ENCODE measurements at places on chromosomes 2 and 18. TPM values are rescaled to one million over a fixed set of nuclear protein-coding genes. Genes with fewer than 3 reads are reported as not detected.
A peak's percentile ranks its signal among the peaks of the same experiment; 100 is the strongest.

NPAS2 gene
- polyA plus RNA-seq: not detected

- H3K27ac ChIP-seq: no peak overlapping the region
- DNase-seq: no peak
- H3K27me3 ChIP-seq: no peaks in the 10 kb centered on the region
- peaks cover 2% of the 10 kb centered on the region for H3K4me1 ChIP-seq
- no peak overlapping the region for H3K4me3 ChIP-seq
These were observed 22.2 kb upstream of the CAB39 start for GRCh38 chr2:230690439-230690838.

- H3K27ac ChIP-seq: peak overlapping the region; percentile 98
- H3K4me1 ChIP-seq: peaks cover 26% of the 10 kb centered on the region
- peaks cover 4% of the 10 kb centered on the region for H3K36me3 ChIP-seq
- H3K4me3 ChIP-seq: no peak overlapping the region
- no peaks in the 10 kb centered on the region for H3K27me3 ChIP-seq
These were observed 40.4 kb downstream of the PTPN2 start for GRCh38 chr18:12843420-12844350.

DNA sequence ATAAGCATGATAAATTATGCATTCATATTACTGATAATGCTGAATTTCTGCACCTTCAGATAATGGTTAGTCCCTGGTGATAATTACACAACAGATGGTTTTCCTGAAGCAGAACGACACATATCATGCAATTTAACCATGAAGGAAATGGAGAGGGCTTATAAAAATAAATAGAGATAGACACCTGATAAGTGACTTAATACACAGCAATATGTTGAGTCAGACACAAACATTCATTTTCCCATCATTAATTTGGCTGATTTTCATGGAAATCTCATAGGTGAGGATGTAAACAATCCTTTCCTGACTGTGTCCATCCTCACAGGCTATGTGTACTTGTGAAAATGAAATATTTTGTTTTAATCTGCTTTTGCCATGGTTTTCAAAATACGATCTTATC, 36.9 kb upstream of the DSEL start:
- H3K27ac ChIP-seq: no peak overlapping the region
- H3K27me3 ChIP-seq: no peaks in the 10 kb centered on the region
- H3K4me1 ChIP-seq: no peaks in the 10 kb centered on the region
- H3K4me3 ChIP-seq: no peak overlapping the region
- no peak for DNase-seq

DNA sequence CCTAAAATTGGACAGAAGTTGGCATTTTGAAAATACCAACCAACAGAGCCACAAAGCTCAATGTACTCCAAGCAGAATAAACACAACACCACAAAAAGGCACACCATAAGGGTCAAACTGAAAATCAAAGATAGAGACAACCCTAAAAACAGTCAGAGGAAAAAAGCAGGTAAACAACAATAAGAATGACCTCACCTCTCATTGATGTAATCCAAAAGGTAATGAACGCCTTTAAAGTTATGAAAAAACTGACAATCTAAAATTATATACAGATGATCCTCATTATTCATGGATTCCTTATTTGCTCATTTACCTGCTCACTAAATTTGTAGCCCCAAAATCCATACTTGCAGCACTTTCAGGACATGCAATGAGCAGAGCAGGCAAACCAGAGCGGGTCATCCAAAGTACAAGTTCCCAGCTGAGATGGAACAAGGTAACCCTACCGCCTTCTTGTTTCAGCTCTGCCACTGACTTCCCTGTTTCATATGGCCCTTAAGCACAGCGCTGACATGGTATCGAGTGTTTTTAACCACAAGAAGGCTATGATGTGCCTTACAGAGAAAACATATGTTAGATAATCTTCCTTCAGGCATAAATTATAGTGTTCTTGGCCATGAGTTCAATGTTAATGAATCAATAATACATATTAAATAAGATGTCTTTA, 17.0 kb downstream of the RTN4 start:
- peaks cover 56% of the 10 kb centered on the region for H3K4me1 ChIP-seq
- DNase-seq: peak; percentile 54
- no peak overlapping the region for H3K4me3 ChIP-seq
- peak overlapping the region; percentile 45 for H3K27ac ChIP-seq
- H3K27me3 ChIP-seq: no peaks in the 10 kb centered on the region

DNA sequence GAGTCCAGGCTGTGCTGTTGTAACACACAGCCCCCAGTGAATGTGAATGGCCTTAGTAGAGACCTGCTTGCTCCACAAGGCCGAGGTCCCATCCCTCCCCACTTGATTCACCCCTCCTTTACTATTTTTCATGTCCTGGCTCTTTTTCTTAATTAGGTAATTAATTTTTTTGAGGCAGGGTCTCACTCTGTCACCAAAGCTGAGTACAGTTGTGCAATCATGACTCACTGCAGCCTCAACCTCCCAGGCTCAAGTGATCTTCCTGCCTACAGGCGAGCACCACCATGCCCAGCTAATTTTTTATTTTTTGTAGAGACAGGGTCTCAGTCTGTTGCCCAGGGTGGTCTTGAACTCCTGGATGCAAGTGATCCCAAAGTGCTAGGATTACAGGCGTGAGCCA, 19.3 kb downstream of the FBLN7 start:
- H3K4me1 ChIP-seq: peaks cover 8% of the 10 kb centered on the region
- no peaks in the 10 kb centered on the region for H3K27me3 ChIP-seq
- H3K36me3 ChIP-seq: no peaks in the 10 kb centered on the region
- no peak overlapping the region for H3K4me3 ChIP-seq
- no peak overlapping the region for H3K27ac ChIP-seq

ZAP70 gene
- 0.30 TPM for polyA plus RNA-seq

SIGLEC15 gene
- polyA plus RNA-seq: 9.9 TPM

GRCh38 chr2:68200157-68200787, 42.6 kb downstream of the PNO1 start:
- H3K36me3 ChIP-seq: peaks cover 2% of the 10 kb centered on the region
- peaks cover 6% of the 10 kb centered on the region for H3K4me1 ChIP-seq
- peak overlapping the region; percentile 72 for H3K27ac ChIP-seq
- H3K4me3 ChIP-seq: no peak overlapping the region
- DNase-seq: peak; percentile 41

DNA sequence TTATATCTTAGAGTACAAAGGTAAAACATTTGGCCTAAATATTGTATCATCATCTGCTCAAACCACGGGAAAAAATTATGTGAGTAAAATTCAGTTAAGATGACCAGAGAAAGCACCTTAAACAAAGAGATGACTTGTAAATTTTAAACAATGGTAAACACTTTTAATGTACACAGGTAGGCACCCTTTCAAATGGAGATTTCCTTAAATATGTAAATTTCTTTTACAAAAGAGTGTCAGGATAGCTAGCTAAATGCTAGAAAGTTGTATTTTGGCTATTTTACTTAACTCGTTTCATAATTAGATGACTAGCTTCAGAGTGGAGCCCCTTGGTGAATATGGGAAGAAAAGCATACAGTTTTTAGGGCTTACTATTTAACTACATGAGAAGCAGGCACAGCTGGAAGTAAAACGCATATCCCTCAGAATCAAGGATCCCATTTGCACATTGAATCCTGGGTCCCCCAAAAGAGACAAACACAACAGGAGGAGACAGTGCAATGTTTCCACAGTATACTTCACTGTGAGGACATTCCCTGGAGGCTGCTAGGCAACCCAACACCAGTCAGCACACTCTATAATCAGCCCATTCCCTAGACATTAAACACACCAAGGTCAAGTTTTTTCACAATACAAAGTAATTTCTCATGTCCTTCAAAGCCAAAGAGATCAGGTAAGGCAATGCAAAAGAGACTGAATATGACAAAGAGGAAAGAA, 1154.4 kb downstream of the DPP10 start:
- H3K27ac ChIP-seq: no peak overlapping the region
- no peak for DNase-seq
- H3K4me1 ChIP-seq: no peaks in the 10 kb centered on the region
- H3K4me3 ChIP-seq: no peak overlapping the region
- H3K27me3 ChIP-seq: no peaks in the 10 kb centered on the region

ANKRD30BL gene
- not detected for polyA plus RNA-seq

SFXN5 gene
- polyA plus RNA-seq: 5.9 TPM

- H3K27ac ChIP-seq: peak overlapping the region; percentile 79
- no peaks in the 10 kb centered on the region for H3K36me3 ChIP-seq
- H3K27me3 ChIP-seq: no peaks in the 10 kb centered on the region
- peaks cover 16% of the 10 kb centered on the region for H3K4me1 ChIP-seq
These were observed 445 bp downstream of the MEX3C start for GRCh38 chr18:51196811-51197660.

DNA sequence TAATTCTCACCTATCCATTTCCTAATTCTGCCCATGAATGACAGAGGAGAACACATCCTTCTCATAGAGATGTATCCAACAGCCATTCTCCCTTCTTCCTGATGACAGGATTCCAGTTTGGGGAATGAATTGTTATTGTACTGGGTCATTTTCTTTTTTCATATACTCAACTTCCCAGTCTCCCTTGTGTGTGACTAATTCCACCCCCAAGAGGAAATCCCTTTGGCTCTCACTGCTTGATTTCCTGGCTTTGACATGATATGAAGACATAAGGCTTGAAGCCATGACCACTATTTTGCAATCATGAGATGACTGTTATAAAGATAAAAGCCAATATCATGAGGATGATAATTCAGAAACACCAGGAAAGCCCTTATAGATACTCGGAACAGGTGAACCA, 384.7 kb upstream of the ACVR2A start:
- no peak for DNase-seq
- H3K36me3 ChIP-seq: no peaks in the 10 kb centered on the region
- H3K27ac ChIP-seq: no peak overlapping the region

SYT4 gene
- polyA plus RNA-seq: not detected
